NCI-H774 (cell line): ENCODE measurements at places on chromosomes 2 and 18.

DNA sequence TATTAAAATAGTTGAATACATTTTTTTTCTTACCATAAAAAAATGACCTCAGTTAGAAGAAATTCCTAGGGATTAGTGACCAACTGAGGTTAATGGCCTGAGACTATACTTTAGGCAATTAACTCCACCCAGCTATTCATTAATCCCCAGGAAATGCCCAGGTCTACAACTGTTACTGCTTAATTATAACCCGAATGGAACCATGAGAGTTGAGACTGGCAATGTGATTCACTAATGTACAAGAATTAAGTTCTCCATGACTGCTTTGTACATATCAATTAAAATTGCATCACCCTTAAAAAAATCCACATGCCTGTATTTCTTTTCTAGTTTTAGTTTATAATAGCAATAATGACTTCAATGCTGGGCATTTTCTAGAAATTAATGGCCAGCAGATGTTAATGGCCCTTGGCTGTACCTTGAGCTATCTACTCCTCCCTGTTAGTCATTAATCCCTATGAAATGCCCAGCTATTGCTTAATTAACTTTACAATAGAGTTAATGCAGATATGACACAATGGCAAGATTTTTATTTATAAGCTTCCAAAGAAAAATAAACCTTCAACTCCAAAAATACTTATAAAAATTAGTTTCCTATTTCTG lies 44.1 kb downstream of the ERBB4 start:
- DNase-seq: no peak

GRCh38 chr2:207144173-207144785 lies 21.5 kb downstream of the KLF7 start:
- DNase-seq: no peak

GRCh38 chr2:31067259-31067658 lies 71.0 kb downstream of the GALNT14 start:
- DNase-seq: no peak

GRCh38 chr2:168571061-168571460 lies 115.0 kb downstream of the CERS6 start:
- no peak for DNase-seq

DNA sequence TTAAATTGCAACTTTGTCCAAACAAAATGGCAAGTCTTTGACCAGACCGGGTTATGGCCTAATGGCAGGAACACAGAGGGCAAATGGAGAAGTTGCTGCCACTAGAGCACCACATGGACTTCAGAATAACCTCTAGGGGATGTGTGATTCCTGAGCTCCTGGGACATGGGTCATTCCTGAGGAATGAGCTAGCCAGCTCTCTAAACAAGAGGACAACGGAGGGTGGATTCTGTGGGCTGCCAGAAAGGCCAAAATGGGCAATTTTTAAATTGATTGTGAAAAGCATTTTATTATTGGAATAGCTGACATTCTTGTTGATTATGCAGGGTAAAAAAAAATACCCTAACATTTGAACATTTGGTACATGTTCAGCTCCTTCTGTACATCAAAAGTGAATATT lies 109.8 kb upstream of the FZD5 start:
- DNase-seq: no peak

DNA sequence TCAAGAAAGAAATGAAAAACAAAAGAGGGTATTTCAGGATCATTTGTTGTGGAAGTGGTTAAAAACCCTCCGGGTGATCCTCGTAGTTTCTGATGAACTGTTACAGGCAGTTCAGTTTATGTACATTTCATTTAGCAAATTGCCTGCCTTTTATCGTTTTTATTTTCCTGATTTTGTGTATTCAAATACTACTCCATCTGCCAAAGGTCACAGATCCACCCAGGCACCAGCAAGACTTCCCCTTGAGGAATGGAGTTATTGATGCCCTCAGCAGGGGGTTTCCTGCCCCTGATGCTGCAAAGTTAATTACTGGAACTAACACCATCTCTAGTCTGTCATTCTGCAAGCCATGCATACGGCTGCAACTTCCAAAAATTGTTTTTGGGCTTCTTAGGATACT lies 641.9 kb downstream of the SLC4A3 start:
- no peak for DNase-seq

GRCh38 chr18:39347701-39348100 lies 1782.1 kb upstream of the CELF4 start:
- no peak for DNase-seq

- DNase-seq: no peak
Observed at GRCh38 chr2:205405752-205406151, 276.5 kb upstream of the NRP2 start.

GRCh38 chr2:237408335-237409000 lies 5.5 kb downstream of the COL6A3 start:
- no peak for DNase-seq

DNA sequence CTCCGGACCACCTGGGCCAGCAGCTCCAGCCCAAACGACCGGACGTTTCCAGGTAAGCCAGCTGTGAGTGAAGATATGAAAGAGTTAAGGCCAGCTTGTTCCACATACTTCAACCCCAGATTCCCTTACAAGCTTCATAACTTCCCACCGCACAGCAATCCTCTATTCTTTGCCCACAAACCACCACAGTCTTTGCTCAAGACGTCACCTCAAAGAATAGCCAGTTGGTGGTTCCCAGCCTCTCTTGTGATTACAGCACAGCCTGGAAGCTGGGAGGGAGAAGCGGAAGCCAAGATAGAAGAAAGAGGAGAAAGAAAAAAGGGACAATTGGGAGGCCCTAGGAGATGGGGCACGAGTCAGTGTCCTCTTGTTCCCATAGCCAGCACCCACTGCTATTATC lies 70.6 kb downstream of the NRP2 start:
- no peak for DNase-seq

DNA sequence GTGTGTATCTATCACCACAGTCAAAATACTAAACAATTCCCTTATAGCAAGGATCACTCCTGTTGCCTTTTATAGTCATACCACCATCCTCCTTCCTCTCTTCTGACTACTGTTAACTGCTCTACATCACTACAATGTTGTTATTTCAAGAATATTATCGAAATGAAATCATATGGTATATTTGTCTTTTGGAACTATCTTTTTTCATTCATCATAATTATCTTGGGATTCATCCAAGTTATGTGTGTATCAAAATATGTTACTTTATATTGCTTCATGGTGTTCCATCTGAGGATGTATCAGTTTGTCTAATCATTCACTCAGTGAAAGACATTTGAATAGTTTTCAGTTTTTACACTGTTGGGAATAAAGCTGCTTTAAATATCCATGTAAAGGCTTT lies 1423.0 kb upstream of the PIK3C3 start:
- DNase-seq: no peak

- peak; percentile 89 for DNase-seq
Observed at GRCh38 chr2:227324995-227325838, at the start of gene MFF. Gene MFF (plus strand): TSS chr2:227325251. CDS start chr2:227330666, 5,415 bp downstream.

GRCh38 chr2:46979571-46979979 lies 64.0 kb upstream of the MCFD2 start:
- no peak for DNase-seq

- no peak for DNase-seq
Observed at GRCh38 chr2:135198481-135198880, 146.4 kb downstream of the RAB3GAP1 start.
